ENCODE measurements at places on chromosomes 1 and 21.

DNA sequence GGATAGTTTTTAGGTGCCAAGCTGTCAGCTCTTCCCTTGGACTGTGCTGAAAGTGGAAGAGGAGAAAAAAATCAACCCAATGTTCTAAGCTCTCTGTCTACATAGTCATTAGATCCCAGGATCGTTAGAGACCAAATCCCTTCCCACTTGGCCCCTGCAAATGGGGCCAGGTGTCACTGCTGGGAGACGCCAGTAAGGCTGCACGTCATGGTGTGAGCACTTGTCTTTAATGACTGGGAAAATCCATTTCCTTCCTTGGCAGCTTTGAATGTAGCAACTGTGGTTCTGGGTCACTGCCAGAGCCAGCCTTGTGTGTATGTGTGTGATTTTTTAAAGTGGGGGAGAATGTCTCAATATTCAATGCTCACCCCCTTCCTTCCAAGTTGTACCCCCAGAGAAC, 59.9 kb downstream of the MAN1C1 start:
- no peak for DNase-seq

DNA sequence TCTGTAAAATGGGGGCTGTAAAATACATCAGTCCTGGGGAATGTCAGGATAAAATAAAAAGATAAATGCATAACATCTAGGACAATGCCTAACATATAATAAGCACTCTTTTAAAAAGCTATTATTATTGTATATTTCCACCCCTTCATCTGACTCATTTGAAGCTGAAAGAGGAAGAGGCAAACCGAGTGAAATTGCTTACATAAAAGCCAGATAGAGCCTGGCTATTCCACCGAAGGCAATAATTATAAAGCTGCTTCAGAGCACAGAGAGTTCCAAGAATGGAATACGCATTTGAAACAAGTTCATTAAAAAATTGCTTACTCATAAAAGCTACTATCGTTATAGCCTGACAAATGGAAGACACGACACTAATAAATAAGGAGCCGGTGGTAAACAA, 186.1 kb upstream of the CAMK1G start:
- no peak for DNase-seq

DNA sequence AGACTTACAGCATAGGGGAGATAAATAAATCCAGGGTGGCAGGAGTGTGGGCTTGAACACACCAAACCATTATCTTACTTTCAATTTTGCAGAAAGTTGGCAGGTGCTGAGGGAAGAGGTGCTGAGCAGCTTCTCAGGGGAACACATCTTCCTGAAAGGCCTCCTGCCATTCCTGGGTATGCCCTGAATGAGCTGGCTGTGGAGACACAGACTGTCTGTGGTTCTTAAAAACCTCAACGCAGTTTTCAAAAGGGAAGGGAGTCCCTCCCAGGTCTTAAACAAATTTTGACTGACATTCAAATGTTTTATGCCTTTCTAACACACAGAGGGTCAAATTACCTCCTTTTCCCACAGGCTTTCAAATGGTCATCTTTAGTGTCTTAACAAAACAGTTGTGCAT, 166.9 kb downstream of the TNFSF18 start:
- no peak for DNase-seq

DNA sequence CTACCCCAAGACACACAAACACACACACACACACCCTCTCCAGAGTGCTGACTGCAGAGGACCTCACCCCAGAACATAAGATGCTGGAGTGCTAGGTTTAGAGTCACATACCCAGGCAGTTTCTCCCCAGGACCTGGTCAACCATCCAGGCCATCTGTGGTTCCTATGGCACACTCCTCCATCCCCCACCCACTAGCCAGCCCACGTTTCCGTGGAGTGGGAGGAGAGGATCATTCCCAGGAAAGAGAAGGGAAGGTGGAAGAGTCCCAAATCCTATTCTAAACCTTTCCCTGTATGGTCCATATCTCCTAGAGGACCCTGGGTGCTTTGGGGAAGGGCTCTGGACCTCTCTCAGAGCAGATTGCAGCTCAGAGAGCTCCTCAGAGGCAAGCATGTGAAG, 1.1 kb downstream of the KCNJ9 start:
- no peak for DNase-seq

DNA sequence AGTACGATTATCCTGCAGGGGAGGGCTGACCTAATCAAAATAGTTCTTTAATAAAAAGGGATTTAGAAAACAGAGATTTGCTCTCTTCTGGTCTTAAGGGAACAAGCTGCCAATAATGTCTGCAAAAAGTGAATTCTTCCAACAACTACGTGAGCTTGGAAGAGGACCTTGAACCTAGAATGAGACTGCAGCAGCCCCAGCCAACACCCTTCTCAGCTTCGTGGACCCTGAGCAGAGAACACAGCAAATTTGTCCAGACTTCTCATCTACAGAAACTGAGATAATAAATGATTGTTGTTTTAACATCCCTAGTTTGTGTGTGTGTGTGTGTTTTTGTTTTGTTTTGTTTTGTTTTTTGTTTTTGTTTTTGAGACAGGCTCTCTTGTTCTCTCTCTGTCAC, 309.4 kb downstream of the GRIK1 start:
- DNase-seq = no peak
